Cardiac muscle cell (in vitro differentiated cells and primary cell): ENCODE measurements at places on chromosomes 2 and 18. TPM values are rescaled to one million over a fixed set of nuclear protein-coding genes. Genes with fewer than 3 reads are reported as not detected.

COLEC12 gene
- polyA plus RNA-seq = 69.0 and 78.7 TPM in 2 replicates

C2orf78 gene
- polyA plus RNA-seq = not detected in 2 replicates

LYPD6B gene
- polyA plus RNA-seq = 5.7 and 8.1 TPM in 2 replicates

GPR155 gene
- polyA plus RNA-seq = 7.9 and 8.5 TPM in 2 replicates

NGEF gene
- 2.0 and 5.6 TPM in 2 replicates for polyA plus RNA-seq

CFAP53 gene
- 1.0 and 1.6 TPM in 2 replicates for polyA plus RNA-seq

MAP3K19 gene
- not detected in 2 replicates for polyA plus RNA-seq

ANO7 gene
- 2.7 and 3.4 TPM in 2 replicates for polyA plus RNA-seq

REEP1 gene
- 19.3 and 20.4 TPM in 2 replicates for polyA plus RNA-seq

ODC1 gene
- polyA plus RNA-seq = 117 and 133 TPM in 2 replicates

TUBB8B gene
- not detected in 2 replicates for polyA plus RNA-seq

SERPINB3 gene
- polyA plus RNA-seq = not detected in 2 replicates

CNGA3 gene
- not detected in 2 replicates for polyA plus RNA-seq

EVX2 gene
- polyA plus RNA-seq = 0.28 TPM in 1 of 2 replicates, not detected in the other

PLCL1 gene
- 3.8 and 7.8 TPM in 2 replicates for polyA plus RNA-seq

POTEF gene
- polyA plus RNA-seq = 14.9 and 22.2 TPM in 2 replicates

C2orf66 gene
- polyA plus RNA-seq = 0.18 TPM in 1 of 2 replicates, not detected in the other

SLC40A1 gene
- 7.3 and 11.5 TPM in 2 replicates for polyA plus RNA-seq

RFTN2 gene
- 5.0 and 5.9 TPM in 2 replicates for polyA plus RNA-seq

NTSR2 gene
- polyA plus RNA-seq = not detected in 2 replicates

RAB27B gene
- polyA plus RNA-seq = 0.59 and 0.71 TPM in 2 replicates

MATN3 gene
- polyA plus RNA-seq = 4.8 and 10.3 TPM in 2 replicates

HEATR5B gene
- polyA plus RNA-seq = 5.5 and 11.9 TPM in 2 replicates

NEMP2 gene
- 2.5 and 5.7 TPM in 2 replicates for polyA plus RNA-seq

DPYSL5 gene
- 3.7 and 5.6 TPM in 2 replicates for polyA plus RNA-seq

HNMT gene
- 4.7 and 5.0 TPM in 2 replicates for polyA plus RNA-seq

HOXD13 gene
- polyA plus RNA-seq = not detected in 2 replicates

SEH1L gene
- polyA plus RNA-seq = 30.0 and 37.3 TPM in 2 replicates

UGT1A4 gene
- not detected in 2 replicates for polyA plus RNA-seq

ATAD2B gene
- polyA plus RNA-seq = 10.7 and 14.4 TPM in 2 replicates

ALPP gene
- not detected in 2 replicates for polyA plus RNA-seq

IL18R1 gene
- 0.04 and 0.47 TPM in 2 replicates for polyA plus RNA-seq

CCDC178 gene
- 0.17 and 0.82 TPM in 2 replicates for polyA plus RNA-seq

MORN2 gene
- 49.3 and 53.1 TPM in 2 replicates for polyA plus RNA-seq
